ENCODE measurements at places on chromosomes 13 and 19.

GRCh38 chr13:20127262-20127561, 33.6 kb downstream of the GJA3 start:
- no peak for DNase-seq

DNA sequence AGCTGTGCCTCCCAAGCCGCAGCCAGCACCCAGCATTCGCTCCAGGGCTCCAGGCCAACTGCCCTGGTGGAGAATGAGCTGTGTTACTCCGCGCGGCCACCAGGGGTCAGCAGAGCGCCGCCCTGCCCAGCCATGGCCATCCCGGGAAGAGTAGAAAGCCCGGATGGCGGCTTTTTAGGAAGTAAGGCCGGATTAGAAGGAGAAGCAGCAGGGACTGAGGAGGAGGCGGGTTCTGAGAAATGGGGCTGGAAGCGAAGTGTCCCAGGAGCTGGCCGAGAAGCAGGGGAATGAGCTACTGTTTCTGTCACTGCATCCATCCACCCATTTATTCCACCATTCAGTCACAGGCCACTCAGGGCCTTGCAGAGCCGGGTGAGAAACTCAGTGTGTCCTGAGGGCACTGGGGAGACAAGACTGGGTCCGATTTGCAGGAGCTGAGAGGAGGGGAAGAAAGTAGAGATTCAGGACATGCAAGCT, 6.6 kb upstream of the NPAS1 start:
- DNase-seq, result peak; percentile 81

- DNase-seq, result no peak
Measured at GRCh38 chr19:7188698-7189629, 105.2 kb downstream of the INSR start.

GRCh38 chr19:40358773-40359172, 10.3 kb downstream of the PLD3 start:
- DNase-seq, result no peak

GRCh38 chr19:45887200-45887710, 1.3 kb upstream of the IRF2BP1 start:
- DNase-seq, result no peak

- no peak for DNase-seq
Measured at GRCh38 chr13:34216256-34216655, 398.3 kb downstream of the RFC3 start.

DNA sequence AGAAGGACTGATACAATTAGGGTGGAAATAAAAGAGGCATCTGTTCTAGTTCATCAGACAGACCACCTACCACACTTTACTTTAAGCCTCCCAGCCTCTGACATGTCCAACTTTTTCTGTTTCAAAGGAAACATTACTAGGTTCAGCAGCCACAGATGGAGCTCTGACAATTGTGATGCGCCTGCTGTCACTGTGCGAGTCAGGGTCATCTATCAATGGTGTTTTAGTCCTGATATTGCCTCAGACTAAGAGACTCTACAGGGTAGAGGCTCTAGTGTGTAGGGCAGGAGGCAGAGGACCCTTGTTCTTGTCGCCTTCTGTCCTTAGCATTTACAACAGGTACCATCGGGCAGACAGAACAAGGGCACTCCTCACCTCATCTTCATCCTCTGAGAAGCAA, 685.0 kb upstream of the SGCG start:
- DNase-seq, result no peak

DNA sequence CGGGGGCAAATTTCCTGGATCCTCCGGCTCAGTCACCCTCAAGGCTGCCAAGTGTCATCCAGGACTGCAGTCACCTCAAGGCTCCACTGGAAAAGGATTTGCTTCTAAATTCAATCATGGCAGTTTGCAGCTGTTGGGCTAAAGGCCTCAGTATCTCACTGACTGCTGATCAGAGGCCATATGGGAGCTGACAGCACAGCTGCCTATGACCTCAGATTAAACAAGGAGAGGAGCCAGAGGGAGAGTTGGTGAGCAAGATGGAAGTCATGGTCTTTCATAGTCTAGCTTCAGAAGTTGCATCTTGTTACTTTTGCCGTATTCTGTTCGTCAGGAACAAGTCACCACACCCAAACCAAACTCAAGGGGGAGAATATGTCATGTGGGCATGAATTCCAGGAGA, 849.7 kb downstream of the UQCRFS1 start:
- DNase-seq, result no peak

GRCh38 chr19:14030997-14031718, 404 bp upstream of the IL27RA start:
- no peak for DNase-seq

- no peak for DNase-seq
Measured at GRCh38 chr19:44003461-44004009, 778 bp downstream of the ZNF230 start.

DNA sequence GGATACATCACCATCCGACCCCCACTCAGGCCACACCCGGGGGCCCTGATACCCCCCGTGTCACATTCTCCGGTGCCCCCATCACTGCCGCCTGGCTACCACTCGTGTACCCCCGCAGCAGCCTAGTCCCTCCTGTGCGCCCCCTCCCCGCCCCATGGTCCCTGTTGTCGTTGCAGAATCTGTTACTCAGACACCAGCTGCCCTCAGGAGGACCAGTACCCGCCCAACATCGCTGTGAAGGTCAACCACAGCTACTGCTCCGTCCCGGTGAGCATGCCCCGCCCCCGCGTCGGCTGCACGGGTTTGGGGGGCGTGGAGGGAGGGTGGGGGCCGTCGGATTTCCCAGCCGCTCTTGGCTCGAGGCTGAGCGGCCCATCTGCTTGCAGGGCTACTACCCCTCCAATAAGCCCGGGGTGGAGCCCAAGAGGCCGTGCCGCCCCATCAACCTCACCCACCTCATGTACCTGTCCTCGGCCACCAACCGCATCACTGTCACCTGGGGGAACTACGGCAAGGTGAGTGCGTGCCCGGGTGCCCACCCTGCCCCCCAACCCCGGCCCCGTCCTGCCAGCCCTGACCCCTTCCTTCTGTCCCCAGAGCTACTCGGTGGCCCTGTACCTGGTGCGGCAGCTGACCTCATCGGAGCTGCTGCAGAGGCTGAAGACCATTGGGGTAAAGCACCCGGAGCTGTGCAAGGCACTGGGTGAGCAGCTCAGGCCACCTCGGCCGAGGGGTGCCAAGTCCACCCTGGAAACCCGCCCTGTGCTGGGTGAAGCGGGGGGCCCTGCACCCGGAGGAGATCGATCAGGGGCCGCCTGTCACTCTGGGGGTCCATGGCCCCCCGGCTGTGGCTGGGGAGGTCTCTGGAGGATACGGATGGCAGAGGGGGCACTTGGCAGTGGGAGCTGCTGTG, 21.1 kb downstream of the PIAS4 start:
- DNase-seq, result no peak

- DNase-seq, result no peak
Measured at GRCh38 chr13:64640002-64640401, 2590.1 kb downstream of the PCDH9 start.

GRCh38 chr13:91346850-91347201, 661 bp upstream of the MIR17HG start:
- peak; percentile 1 for DNase-seq

DNA sequence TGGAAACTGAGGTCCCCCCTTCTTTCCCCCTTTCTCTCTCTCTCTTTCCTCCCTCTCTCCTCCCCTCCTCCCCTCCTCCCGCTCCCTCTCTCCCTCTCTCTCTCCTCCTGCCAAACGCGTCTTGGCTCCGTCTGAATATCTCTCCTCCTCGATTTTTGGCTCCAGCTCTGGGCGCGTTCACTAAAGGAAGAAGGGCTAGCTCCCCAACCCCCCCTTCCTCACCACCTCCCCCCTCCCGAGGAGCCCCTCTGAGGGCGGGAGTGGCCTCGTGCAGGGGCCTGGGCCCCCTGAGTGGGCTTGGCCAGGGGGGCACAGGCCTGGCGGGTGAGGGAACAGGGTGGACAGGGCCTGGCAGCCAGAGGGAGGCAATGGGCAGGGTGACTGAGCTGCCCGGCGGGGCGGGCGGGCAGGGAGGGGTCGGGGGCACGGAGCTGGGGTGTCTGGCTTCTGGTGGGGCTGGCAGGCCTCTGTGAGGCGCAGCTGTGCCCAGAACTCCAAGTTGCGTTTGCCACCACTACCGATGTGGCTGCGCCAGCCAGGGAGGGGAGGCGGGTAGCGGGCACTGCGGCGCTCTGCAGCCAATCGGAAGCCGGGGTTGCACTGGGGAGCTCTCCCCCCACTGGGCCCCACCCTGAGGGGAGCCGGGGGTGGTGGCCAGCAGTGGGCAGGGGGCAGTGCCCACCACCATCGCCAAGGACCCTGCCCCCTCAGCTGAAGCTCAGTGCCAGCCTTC, 7.1 kb downstream of the NFIX start:
- peak; percentile 99 for DNase-seq

DNA sequence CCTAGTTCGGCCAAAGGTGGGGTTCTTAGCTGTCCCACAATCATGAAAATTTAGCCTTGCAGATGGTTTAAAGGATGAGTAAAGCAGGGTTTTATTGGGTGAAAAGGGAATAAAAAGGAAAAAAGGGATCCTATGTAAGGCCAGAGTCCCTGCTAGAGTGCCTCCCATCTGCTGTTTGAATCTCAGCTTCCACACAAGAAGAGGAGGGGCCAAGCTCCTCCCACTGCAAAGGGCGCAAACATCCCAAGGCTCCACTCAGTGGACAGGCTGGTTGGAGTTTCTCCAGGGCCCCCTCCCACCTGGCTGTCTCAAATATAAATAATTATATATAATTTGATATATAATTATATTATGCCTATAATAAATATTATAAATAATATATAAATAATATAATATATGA, 1272.1 kb upstream of the PCDH20 start:
- no peak for DNase-seq

DNA sequence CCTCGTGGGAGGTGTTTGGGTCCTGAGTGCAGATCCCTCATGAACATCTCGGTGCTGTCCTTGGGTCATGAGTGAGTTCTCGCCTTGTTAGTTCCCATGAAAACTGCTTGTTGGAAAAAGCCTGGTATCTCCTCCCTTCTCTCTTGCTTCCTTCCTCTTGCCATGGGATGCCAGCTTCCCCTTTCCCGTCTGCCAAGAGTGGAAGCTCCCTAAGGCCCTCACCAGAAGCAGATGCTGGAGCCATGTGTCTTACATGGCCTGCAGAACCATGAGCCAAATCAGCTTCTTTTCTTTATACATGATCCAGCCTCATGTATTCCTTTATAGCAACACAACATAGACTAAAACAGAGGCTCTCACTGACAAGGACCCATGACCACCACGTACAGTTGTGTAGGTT, 8.2 kb downstream of the ADGRE2 start:
- DNase-seq, result no peak

- no peak for DNase-seq
Measured at GRCh38 chr19:14061081-14061749, 661 bp downstream of the PALM3 start.

GRCh38 chr19:56306016-56306415, 8.6 kb downstream of the ZSCAN5A start:
- DNase-seq, result no peak

DNA sequence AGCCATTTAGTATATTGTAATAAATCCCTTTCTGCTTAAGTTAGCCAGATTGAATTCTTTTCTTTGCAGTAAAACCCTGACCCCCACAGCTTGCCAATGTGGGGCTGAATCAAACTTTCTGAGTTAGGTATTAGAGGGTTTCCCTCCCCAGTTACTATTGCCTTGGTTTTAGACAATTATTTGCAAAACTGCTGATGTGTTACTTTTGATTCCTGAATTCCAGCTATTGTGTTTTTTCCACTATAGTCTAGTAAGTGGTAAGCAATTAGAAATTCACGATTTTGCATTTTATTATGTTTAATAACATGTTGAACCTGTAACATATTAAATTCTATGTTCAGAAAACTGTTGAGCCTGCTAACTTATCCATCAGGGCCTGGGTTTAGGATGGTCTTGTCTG, 391.5 kb downstream of the DLEU7 start:
- DNase-seq, result no peak

- DNase-seq, result peak; percentile 47
Measured at GRCh38 chr13:37295071-37295470, 189.6 kb upstream of the CSNK1A1L start.

DNA sequence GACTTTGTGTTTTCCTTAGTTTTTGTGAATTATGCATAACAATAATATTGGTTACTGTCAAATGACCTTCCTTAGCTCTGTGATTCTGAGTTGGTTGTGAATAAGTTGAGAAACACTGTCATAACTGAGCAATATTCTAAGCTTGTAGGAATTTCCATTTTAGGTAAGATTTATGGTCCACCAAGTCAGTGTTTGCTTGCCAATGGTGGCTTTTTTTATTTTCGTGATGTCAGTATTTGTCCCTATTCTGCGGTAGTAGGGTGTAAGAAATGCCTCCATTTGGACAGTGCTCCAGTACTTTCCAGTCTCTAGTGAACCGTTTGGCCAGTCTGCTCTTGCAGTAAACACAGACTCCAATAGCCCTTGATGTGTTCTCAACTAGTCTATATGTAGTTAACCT, 94.7 kb downstream of the FRY start:
- no peak for DNase-seq

- no peak for DNase-seq
Measured at GRCh38 chr19:2594319-2594718, 108.2 kb downstream of the GNG7 start.

DNA sequence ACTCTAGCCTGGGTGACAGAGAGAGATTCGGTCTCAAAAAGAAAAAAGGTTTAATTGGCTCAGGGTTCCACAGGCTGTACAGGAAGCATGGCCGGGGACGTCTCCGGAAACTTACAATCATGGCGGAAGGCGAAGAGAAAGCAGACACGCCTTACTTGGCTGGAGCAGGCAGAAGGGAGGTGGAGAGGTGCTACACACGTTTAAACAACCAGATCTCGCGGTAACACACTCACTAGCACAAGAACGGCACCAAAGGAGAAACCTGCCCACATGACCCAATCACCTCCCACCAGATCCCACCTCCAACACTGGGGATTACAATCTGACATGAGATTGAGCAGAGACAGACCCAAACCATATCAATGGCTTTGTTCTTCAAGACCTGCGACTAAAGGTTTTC, 12.8 kb downstream of the CASP14 start:
- DNase-seq, result no peak

GRCh38 chr13:44385401-44385800, 11.8 kb downstream of the SERP2 start:
- DNase-seq, result no peak

DNA sequence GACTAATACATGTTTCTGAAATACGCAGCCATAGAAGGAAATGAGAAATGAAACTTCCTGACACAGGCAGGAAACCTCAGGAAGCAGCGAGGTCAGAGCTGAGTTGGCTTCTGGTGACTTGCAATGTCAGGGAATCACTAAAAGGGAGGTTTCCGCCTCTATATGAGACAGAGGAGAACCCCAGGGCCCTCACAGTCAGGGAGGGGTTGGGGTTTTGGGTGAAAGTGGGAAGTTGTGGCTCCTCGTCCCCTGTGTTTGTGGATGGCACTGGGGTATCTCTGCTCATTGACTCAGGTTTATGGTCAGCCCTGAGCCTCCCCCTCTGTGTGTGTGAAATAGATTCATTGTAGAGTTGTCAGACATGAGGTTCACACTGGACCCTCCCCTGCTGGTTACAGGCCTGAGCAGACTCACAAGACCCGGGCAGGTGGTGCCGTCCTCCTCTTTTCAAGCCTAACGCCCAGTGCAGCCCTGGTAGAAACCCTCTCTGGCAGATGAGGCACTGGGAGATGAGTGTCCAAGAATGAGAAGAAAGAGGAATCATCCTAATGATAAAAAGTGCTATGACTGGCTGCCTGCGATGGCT, 5.5 kb upstream of the LILRA6 start:
- DNase-seq, result no peak

Data from MG63 (cell line).